ENCODE measurements at places on chromosomes 12 and 14.

GRCh38 chr12:11716794-11717518 lies 67.5 kb downstream of the ETV6 start:
- DNase-seq: no peak

DNA sequence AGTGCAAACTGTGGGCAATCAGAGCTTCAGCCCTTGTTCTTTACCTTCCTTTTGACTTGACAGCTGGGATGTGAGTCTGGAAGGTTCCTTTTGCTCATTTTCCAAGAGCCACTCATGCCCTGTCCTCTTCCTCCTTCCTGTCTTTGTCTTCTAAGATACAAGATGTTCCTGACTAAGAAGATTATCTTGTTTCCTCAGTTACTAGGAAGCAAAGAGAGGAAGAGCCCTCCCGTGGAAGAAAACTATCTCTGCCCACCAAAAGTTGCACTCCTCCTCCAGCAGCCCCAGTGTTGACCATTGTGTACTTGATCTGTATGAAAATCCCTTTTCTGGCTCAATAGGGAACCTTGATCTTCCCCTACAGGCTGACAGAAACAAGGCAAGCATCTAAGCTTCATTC lies 138.0 kb downstream of the C12orf75 start:
- DNase-seq: no peak

GRCh38 chr12:7750350-7750749 lies 3.2 kb upstream of the CLEC4C start:
- no peak for DNase-seq

GRCh38 chr14:25108959-25109358 lies 59.0 kb upstream of the STXBP6 start:
- no peak for DNase-seq

DNA sequence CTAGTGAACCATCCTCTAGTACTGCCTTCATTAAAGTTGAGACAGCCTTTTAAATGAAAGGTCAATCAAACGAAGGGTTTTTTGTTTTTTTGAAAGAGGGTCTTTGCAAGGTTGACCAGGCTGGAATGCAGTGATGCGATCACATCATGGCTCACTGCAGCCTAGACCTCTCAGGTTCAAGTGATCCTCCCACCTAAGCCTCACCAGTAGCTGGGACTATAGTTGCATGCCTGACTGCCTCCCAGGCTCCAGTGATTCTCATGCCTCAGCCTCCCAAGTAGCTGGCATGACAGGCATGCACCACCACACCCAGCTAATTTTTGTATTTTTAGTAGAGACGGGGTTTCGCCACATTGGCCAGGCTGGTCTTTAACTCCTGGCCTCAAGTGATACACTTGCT lies 114.6 kb upstream of the SINHCAF start:
- no peak for DNase-seq

DNA sequence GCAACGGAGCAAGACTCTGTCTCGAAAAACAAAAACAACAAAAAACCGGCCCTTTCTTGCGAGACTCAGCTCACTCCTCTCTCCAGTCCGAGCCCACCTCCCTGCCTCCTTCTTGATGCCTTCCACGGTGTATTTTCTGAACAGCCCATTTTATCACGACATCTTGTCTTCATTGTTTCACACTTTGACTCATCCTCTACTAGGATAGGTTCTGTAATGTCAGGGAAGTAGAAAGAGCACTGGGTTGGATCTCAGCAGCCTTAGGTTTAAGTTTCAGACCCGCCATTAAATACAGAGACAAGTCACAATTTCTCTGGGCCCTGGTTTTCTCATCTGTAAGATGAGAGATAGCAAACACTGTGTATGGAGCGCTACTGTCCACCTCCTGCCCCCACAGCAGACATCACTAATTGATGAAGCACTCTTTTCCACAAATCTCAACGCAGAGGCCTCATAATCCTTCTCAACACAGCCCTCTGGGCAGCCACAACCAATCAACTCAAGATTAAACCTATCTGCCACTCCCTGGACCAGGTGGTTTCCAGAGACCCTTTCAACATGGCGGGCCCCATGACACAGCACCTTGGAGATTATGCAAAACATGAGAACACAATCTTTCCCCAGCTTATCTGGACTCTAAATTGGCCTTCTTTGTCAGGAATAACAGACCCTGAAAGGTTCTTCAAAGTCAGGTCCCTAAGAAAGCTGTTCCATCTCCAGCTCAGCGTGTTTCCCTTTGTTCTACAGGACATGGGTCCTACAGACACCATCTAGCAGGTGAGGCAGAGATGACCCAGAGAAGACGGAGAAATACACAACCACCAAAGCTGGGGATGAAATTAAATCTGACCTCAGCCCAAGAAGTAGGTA lies 35.6 kb downstream of the CCDC88C start:
- no peak for DNase-seq

DNA sequence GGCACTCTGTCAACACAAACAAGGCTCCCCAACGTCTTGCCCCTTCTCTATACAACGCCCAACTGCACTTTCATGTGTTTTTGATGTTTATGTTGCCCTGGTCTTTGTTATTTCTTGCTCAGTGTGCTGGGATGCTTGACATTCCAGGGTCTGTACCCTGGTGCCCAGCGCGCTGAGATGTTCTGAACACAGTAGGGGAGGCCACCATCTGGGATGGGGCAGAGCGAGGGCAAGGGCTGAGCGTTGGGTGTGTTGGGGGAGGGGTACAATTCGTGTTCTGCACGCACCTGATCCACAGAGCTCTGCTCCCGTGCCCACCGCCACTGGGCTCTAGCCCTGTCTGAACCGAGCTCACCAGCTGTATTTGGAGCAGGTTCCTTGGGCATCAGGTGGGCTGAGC lies 52.9 kb downstream of the ISCA2 start:
- no peak for DNase-seq

DNA sequence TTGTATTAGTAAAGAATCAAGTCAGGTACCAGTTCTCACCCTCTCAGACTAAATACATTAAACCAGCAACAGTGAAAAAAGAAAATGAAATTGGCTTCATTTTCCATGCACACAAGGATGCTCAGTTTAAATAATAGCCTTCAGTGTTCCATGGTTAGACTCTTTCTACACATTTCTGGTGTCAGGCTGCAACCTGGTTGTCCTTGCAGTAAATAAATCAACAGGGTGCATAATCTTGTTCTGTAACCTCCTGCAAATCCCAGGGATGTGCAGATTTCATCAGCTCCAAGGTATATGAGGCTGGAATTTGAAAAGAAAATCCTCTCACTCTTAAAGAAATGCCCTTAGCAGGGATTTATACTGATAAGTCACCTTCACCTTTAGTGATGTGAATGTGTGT lies 46.7 kb upstream of the BTG1 start:
- no peak for DNase-seq

- no peak for DNase-seq
Observed at GRCh38 chr12:9779209-9779608, 18.5 kb upstream of the CD69 start.

GRCh38 chr12:53102883-53103807 lies at the start of gene SOAT2:
TSS of gene SOAT2 (plus strand) at chr12:53103486. CDS start at chr12:53103578, 92 bp downstream.
- DNase-seq: no peak

DNA sequence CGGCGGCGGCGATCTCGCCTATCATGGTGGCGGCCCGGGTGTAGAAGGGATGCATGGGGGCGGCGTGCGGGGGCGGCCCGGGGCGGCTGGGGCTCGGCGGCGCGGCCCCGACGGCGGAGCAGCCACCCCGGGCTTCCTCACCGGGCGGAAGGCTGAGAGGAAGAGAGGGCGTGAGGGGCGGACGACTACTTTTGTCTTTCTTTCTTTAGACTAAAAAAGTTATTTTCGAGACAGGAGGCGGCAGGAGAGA lies 240 bp downstream of the BTG1 start:
- no peak for DNase-seq

GRCh38 chr14:64186231-64187129 lies 107.7 kb downstream of the ESR2 start:
- no peak for DNase-seq

GRCh38 chr12:108591267-108591980 lies 6.5 kb downstream of the TMEM119 start:
- no peak for DNase-seq

GRCh38 chr14:20556500-20557211 lies 4.2 kb downstream of the RNASE9 start:
- peak; percentile 11 for DNase-seq

DNA sequence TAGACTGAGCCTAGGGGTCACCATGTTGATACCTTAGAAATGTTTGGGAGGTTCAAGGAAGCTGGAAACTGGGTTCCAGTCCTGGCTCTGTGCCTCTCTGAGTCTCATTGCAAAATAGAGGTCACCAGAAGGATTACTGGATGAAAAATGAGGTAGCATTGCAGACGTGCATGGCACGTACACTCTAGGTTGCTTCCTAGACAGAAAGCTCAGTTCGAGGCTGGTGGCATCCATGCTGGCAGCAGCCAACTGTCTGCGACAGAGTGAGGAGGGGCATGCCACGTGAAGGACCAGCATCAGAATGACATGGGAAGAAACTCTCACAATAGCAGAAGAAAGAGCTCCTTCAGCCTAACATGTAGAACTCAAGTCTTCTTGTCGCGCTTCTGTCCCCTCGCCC lies 4.6 kb upstream of the CYP46A1 start:
- DNase-seq: no peak

Data from bronchial epithelial cell (primary cell).